ENCODE measurements at places on chromosomes 1 and 21. TPM values are rescaled to one million over a fixed set of nuclear protein-coding genes. Genes with fewer than 3 reads are reported as not detected.

MYCL gene
- total RNA-seq: 178 TPM

DHDDS gene
- 41.2 TPM for total RNA-seq

LDLRAD1 gene
- not detected for total RNA-seq

DNA sequence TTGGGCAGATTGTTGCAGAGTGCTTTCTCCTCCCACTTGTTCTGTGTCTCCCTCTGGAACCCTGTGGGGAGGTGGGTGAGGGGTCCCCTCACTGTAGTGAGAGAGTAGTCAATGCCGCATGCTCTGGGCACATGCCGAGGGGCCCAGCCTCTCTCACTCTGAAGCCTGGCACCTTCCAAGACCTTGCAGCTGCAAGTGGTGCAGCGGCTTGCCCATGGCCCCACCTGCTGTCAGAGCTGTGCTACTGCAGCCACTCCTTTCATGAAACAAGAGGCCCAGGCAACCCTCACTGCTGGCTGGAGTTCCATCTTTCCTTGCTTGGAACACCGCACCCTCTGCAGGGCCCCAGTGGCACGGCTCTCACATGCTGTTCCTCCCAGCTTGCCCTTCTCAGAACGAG, 58.4 kb upstream of the COL6A1 start:
- peak; percentile 91 for DNase-seq

- no peak for DNase-seq
These were observed 4.1 kb downstream of the CROCC start for GRCh38 chr1:16925635-16926490.

DNA sequence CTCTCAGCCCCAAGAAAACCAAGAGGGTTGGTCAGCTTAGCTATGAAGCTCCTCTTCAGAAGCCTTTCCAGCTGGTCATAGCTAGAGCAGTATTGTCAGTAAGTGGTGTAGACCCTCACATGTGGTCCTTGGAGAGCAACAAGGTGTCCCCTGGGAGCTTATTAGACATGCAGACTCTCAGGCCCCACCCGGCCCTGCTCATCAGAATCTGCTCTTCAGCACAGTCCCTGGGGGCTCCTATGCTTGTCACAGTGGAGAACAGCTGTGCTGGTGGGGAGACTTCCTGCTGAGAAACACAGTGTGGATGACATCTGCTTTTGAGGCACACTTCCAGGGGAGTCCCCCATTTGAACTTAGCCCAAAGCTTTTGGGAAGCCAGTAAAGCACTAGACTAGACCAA, 21.9 kb upstream of the NEK2 start:
- no peak for DNase-seq

- peak; percentile 72 for DNase-seq
These were observed 25.0 kb downstream of the RCSD1 start for GRCh38 chr1:167654975-167655575.

DNA sequence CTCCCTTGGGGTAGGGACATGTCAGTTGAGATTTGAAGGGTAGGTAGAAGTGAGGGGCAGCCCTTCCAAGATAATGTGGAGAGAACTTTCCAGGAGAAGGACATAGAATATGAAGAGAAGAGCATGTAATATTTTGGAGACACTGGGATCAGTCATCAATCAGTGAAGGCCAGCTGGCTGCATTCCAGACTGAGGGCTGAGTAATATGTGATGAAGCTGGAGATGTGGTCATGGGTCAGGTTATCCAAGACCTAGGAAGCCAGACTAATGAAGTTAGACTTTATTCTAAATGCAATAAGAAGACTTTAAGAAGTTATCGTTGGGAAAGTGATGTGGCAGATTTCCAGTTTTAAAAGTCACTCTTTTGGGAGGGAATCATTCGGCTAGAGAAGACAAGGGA, 262.0 kb downstream of the HMCN1 start:
- DNase-seq: peak; percentile 87

GRCh38 chr21:38289705-38290485, 33.1 kb downstream of the KCNJ15 start:
- no peak for DNase-seq

RGSL1 gene
- total RNA-seq: not detected

GRCh38 chr1:6100861-6101783, 55.4 kb downstream of the KCNAB2 start:
- no peak for DNase-seq

- DNase-seq: no peak
These were observed 36.6 kb upstream of the ARF1 start for GRCh38 chr1:228045871-228046270.

GRCh38 chr1:157131281-157131680, 6.9 kb downstream of the ETV3 start:
- no peak for DNase-seq

ITLN2 gene
- not detected for total RNA-seq

AUNIP gene
- not detected for total RNA-seq

DNA sequence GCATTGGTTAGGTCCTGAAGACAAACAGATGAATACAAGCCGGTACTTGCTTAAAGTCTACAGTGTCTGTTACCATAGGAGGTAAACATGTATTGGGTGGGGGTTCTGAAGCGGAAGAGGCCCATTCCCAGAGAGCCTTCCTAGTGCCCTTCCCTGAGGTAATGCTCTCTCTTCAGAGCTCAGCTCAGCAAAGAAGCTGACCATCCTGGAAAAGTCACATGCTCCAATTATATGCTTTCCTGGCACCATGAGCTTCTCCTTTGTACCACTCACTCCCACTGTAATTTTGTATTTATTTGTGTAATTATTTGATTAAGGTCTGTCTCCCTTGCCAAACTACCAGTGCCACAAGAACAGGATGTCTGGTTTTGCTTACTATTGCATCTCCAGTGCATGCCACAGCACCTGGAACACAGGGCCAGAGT, 42.0 kb downstream of the RAB3B start:
- DNase-seq: no peak

- DNase-seq: peak; percentile 82
These were observed 32.6 kb upstream of the TLR5 start for GRCh38 chr1:223175633-223176032.

TRIM63 gene
- total RNA-seq: 2.5 TPM

C1orf87 gene
- total RNA-seq: 1.3 TPM

DNA sequence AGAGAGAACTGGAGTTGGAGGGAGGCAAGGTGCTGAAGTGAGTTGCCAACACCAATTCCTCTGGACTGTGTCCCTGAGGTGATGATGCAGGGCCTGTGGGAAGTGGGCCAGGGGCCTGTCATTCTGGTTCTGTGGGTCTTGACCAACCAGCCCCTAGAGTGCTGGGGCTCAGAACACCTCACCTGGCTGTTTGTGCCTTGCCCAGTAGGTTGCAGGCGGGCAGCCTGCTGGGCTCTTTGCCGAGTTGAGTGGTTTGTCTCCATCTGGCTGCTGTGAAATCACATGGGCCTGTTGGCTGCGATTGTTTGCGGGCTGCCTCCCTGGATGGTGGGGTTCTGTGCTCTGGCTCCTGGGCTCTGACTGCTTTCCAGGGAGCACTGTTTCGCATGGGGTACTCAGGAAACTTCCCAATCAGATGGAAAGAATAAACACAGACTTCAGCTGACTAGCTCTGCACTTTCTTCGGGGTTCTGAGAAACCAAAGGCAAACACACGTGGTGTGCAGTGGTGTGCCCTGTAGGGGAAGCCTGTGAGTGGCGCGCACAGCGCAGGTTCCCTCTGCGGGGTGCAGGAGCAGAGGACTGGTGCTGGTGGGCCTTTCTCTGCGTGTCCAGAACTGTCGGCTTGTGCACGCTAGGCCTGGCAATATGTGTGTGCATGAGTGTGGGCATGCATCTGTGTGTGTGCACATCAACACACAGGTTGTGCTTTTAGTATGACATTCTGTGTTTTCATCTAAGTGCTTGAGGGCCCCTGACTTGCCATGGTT, 95.1 kb downstream of the RHOU start:
- DNase-seq: no peak

DNA sequence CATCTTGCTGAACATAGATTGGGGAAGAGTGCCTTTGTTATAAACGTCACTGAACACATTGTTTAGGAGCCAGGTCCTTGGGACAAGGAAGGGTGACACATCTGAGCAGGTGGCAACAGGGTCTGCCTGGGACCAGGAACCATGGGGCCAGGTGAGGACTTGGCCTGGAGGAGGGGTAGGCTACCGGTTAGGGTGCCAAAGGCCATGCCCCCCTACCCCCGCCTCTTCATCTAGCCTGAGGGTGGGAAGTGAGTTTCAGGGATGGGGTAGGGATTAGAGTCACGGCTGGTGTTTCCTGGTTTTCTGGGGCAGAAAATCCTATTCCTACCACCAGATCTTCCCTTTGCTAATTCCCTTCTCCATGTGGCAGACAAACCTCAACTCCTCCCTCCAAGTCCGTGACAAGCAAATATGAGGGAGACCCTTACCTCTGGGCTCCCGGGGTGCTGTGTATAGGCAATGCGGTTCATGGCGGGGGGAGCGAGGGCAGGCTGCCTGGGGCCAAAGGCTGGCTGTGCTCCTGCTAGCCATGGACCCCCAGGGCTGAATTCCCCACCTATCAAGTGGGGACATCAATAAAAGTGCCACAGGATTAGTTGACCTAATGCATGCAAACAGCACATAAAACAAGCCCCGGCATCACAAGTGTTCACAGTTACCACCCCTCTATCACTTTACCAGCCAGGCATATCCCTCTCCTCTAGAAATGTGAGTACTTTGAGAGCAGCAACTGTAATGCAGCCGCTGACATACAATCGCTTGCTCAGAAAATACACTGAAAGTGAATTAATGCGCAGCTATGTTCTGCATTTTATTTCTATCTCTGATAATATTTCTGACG, 14.5 kb downstream of the CD247 start:
- no peak for DNase-seq

TLCD4 gene
- total RNA-seq: 6.5 TPM

DNA sequence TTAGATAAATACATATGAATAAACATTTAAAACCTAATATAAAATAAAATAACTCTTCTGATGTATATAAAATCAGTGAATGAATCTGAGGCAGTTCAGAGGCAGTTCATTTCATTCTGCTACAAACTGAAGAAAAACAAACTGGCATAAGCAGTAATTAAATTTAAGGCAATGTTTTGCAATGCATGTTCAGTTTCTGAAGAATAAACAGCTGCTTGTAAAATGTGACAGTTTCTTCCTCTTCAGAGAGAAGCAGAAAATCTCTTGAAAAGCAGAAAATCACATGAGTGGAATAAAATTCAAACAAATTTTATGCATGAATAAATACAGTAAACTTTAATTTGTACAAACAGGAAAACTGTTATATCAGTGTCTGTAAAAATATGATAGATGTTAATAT, 643.7 kb downstream of the KCNT2 start:
- no peak for DNase-seq

- DNase-seq: no peak
These were observed 53.1 kb upstream of the GPR37L1 start for GRCh38 chr1:202069662-202070061.

- DNase-seq: no peak
These were observed 30.9 kb downstream of the SNAP47 start for GRCh38 chr1:227766015-227766634.

DNA sequence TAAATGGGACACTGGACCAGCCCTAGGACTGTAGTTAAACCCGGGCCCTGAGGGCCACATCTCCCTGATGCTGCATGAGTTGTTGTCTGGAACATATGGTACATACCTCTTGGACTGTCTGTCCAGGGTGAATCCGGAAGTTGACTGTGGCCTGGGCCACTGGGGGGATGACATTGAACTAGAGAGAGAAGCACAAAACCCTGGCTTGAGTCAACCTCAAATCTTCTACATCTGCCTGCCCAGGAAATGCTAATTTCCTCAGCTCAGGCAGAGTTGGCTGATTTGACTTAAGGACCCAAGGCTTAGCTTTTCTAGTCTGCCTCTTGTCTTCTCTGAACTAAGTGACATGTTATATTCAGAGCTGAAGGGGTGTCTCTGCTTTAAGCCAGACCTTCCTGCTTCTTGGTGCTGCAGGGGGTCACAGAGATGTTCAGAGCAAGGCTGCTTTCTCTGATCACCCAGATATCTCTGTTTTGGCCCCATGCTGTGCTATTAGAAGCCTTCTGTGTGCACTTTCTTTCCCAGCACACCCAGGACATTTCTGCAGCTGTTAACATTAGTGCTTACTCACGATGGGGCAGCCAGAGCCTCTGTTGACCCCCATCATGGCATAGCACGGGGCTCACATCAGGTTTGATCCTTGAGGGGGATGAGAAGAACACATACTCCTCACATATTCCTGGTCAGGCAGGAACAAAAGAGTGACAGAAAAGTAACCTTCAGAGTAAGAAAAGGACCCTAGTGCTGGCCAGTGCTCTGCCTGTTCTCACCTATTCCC, 9.6 kb downstream of the PM20D1 start:
- no peak for DNase-seq

TCHH gene
- 1.4 TPM for total RNA-seq

RAB42 gene
- 1.0 TPM for total RNA-seq

GRCh38 chr21:26967062-26967913, at the start of gene ADAMTS5:
TSS of gene ADAMTS5 (minus strand) at chr21:26967088. CDS start at chr21:26966391, 697 bp downstream.
- DNase-seq: peak; percentile 54

PLA2G2F gene
- 29.0 TPM for total RNA-seq

DAB1 gene
- total RNA-seq: 0.58 TPM

DNA sequence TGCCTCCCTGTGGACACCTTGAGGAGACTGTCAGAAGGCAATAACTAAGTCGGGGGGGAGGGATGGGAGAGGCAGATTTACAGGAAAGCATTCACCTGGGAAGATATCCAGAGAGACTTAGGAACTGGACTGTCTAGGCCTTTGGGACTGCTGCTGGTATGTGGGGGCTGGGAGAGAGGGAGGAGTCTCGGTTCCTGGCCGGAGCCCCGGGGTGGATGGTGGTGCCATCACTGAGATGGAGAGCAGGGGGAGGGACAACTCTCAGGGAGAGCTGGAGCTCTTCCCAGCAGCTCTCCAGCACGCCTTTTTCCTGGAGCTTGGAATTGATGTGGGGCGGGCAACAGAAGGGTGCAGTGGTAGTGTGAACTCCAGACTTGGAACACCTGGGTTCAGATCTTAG, 22.1 kb downstream of the PTPRF start:
- no peak for DNase-seq

PDXK gene
- 55.6 TPM for total RNA-seq

All from lower leg skin (tissue), 4 donors.